Pancreas (tissue), 10 donors: ENCODE measurements at places on chromosomes 6 and 20.
A peak's percentile ranks its signal among the peaks of the same experiment; 100 is the strongest.

DNA sequence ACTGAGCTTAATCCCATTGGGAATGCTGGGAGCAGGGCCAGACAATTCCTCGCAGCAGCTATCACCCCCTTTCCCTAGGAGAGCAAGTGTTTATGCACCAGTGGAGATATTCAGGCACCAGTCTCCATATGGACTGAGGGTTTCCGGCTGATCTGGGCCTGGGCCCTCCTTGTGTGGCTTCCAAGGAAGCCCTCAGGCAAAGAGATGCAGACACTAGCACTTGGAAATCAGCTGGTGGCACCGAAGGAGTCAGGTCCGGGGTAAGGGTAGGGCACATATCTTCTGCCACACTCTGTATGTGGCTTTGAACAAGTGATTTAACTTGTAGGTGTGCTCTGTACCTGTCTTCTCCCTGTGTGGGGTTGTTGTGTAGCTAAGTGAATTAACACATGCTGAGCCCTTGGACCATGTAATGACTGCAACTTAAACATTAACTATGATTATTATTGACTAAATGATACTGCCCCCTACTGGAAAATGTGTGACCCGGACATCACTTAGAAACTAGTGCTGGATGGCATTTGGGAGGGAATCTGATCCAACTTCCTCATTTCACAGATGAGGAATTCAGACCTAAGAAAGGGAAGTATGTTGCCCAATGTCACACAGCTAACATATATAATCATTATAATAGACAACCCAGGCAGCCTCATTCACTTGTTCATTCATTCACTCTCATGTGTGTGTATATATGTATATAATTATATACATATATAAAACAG, 19.3 kb upstream of the WFDC2 start:
- DNase-seq = no peak

GRCh38 chr6:49772285-49772684, 14.8 kb downstream of the PGK2 start:
- no peak for DNase-seq

DNA sequence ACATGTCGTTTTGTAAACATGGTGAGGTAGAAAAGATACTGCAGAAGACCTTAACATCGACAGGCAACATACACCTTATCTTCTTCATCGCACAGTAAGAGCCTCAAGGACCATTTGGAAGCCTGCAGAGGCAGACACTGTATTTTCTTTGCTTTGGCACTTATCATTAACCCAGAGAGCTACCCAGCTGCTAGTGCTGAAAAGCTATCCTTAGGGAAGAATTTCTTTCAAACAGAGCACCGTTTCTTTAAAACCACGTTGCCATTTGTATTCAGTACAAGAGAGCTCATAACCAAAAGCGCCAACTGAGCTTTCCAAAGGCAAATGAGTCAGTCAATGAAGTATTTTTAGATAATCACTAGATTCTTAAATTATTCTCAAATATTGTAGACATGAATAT, 306.6 kb downstream of the EPM2A start:
- no peak for DNase-seq

DNA sequence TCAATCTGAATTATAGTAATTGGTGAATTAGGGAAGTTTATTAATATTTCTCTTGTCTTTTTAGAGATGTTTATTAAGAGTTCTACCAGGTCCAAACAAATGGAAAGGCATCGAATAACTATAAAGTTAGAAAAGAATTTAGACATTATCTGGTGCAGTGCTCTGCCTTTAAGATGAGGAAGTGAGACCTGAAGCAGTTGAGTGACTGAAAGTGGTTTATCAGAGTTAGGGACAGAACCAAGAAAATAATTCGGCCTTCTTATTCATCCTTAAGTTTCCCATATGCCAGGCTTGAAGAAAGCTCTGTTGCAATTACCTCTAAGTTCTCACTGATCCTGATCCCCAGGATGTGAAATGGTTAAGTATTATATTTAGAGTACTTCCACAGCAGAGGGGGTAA, 94.2 kb upstream of the FLRT3 start:
- DNase-seq = no peak

- no peak for DNase-seq
Observed at GRCh38 chr6:110951008-110951407, 7.5 kb upstream of the GTF3C6 start.

DNA sequence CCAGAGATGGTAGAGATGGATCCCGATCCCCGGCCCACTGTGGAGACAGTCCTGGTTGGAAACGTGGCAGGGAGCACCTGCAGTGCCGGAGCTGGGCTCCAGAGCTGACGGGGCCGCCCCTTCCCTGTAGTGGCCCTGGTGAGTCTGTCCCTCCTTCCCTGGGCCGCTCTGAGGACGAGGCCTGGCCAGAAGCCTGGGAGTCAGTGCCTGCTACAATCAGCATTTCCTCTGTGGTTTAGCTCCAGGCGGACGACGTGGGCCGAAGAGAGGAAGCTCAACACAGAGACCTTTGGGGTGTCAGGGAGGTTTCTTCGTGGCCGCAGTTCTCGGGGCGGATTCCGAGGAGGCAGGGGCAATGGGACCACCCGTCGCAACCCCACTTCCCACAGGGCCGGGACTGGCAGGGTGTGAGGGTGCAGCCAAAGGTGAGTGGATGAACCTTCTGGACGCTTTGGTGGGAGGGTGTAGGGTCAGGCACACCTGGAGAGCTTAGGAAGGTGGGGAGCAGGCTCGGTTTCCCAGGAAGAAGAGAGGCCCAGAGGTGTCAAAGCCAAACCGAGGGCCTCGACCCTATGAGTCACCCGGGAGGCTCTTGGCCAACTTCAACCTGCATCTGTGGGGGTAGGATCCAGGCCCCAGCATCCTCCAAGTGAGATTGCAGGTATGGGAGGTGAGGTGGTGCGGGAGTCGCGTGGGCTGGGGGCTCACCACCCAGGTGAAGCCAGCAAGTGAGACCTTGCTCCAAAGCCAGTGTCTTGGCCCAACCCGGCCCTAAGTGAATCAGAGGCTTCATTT, 9.9 kb downstream of the PSMA7 start:
- no peak for DNase-seq

DNA sequence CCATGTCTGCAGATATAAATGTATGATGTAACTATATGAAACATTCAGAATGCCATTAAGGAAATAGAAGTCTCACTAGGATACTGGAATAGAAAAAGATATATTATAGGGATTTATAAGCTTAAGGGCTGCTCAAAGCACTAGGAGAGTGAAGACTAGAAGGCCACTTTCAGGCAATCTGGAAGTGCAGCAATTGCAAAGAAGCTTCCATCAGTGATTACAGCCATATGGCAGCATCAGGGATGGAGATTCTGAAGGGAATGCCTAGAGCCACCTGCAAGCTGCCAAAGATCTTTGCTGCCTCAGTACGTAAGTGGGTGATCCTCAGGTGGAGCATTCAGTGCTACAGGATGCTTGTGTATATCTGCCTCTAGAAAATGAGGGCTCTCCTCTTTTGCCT, 796.2 kb upstream of the EPHA7 start:
- DNase-seq = no peak

GRCh38 chr6:53793318-53794136, 1.3 kb upstream of the LRRC1 start:
- peak; percentile 67 for DNase-seq

DNA sequence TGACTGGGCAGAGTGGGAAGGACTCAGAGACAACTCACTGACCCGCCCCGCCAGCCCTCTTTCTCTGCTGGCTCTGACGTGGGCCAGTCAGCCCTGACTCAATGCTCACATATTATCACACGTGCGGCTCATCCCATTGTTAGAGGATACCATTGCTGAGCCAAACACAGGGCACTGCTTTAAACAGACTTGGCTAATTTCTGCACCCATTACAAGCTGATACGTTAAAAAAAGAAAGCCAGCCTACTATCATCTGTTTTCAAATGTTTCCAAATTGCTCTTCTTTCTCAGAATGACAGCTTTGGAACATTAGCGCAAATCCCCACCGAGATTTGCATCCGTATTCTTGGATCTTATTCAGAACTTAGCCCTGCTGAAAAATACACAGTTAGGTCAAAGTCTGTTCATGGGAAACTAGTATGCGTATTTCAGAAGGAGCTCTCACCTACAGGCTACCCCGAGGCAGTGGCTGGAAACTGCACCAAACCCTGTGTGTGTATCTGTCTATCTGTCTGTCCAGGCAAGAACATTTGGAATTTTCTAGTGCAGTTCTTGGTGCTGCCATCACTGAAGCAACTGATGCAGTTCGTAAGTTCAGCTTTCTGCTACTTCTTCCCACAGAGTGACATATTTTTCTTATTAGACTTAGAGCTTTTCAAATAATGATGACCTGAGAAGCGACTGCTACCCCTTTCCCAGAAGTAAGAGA, 32.8 kb downstream of the RAMACL start:
- no peak for DNase-seq

DNA sequence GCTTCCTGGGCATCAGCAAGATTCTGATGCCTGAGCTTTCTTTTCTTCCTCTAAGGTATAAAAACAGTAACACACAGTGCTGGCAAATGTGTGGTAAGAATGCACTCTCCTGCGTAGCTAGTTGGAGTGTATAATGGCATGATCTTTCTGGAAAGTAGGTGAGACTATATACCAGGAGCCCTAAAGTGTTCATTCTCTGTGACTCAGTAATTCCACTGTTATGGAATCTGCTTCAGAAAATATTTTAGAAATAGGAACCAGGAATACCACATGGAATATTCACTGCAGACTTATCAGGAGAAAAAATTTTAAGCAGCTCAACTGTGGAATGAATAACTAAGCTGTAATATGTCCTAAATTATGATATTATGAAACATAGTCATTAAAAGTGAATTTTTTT, 16.9 kb upstream of the CSE1L start:
- DNase-seq = no peak

DNA sequence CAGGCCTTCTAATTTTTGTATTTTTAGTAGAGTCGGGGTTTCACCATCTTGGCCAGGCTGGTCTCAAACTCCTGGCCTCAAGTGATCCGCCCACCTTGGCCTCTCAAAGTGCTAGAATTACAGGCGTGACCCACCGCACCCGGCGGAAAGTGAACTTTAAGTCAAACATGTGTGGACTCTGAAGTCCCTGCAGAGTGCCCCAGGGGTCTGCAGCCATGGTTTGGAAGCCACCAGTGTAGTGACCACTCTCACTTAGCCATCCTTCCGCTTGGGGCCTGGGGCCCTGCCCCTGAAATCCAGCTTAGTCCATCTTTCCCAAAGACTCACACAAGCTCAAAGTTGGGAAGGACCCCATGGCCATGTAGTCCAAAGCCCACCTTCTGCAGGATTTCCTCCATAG, 164.5 kb downstream of the GRM4 start:
- no peak for DNase-seq

GRCh38 chr6:13311155-13311554, 17.2 kb downstream of the TBC1D7 start:
- DNase-seq = no peak

GRCh38 chr20:22562620-22563019, 21.8 kb downstream of the FOXA2 start:
- no peak for DNase-seq

DNA sequence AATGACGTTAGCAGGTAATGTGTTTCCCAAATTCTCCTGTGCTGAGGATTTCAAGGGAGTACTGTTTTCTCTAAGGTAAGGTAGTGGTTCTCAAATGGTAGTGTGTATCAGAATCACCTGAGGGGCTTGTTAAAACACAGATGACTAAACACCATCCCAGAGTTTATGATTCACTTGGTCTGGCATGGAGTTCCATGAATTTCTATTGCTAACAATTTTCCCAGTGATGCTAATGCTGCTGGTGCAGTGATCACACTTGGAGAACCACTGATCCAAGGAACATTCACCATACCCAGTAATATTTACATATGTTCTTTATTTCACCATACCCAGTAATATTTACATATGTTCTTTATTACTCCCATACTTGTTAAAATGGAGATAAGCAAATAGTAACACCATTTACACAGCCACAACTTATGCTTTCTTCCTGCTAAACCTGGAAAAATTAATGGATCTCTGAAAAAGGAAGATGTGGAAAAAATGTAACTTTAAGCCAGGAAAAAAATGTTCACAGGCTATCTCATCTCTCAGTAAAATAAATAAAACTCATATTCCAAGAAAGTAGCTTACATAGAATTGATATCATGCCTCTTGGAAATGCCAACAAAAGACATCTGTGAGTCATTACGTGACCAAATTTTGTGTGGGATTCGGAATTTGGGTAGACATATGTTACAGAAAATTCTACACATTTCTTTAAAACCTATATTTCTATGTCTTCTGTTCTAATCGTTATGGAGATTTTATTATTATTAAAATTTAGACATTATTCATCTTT, 129.5 kb downstream of the MMUT start:
- no peak for DNase-seq

DNA sequence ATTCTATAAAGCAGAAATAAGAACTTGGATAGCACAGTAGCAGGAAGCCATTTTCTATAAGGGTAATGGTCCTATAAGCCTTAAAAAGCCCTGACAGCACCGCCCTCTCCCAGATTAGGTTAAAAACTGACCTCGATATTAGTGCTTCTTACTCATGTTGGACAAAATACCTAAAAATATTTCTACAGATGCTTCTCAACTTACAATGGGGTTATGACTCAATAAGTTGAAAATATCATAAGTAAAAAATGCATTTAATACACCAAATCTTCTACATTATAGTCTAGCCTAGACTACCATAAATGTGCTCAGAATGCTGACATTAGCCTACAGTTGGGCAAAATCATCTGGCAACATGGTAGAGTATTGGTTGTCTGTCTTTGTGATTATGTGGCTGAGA, 70.3 kb downstream of the SESN1 start:
- DNase-seq = no peak

GRCh38 chr6:154986787-154987235, 8.3 kb upstream of the TIAM2 start:
- DNase-seq = no peak

DNA sequence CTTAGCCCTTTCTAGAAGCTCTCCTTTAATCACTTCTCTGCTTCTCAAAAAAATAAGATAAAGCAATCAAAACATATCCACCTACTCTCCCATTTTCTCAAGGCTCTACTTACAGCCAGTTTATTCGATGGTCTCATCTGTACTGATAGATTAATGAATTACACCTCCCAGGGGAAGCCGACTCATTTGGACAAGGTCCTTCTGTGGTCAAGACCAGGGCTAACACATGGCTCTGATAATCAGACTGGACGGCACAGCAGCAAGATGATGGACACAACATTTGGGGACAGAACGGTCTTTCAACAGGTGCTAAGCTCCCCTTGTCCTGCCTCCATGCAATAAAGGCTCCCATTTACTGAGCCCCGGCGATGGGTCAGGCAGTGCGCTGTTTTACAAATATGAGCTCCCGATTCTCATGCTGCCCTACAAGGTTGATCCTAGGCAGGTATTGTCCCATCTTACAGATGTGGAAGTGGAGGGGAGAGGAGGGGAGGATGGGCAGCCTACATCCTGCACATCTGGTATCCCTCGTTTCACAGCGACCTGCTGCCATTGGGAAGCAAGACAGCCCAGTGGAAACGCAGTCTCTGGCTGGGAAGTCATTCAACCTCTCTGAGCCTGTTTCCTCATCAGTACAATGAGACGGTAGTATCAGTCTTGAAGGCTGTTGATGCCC, 15.7 kb downstream of the CPNE5 start:
- DNase-seq = no peak

GRCh38 chr6:80530103-80530502, 423.6 kb downstream of the BCKDHB start:
- no peak for DNase-seq

DNA sequence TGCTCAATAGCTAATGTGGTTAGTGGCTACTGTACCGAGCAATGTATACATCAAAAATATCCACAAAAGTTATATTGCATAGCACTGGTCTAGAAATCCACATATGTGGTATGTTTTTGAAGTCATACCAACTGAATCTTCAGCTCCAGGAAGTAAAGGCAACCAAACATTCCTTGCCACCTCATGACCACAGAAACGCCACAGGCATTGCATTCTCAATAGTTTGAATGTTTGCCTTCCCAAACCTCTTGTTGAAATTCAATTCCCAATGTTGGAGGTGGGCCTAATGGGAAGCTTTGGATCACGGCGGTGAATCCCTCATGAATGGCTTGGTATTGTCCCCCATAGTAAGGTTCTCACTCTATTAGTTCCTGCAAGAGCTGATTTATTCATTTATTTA, 18.2 kb upstream of the ZNF391 start:
- no peak for DNase-seq
